ENCODE measurements at places on chromosomes 6 and 20. TPM values are rescaled to one million over a fixed set of nuclear protein-coding genes. Genes with fewer than 3 reads are reported as not detected.

Gene SLC32A1
- not detected for total RNA-seq

Gene KHDC1L
- total RNA-seq: not detected

Gene MUCL3
- total RNA-seq: 0.20 TPM

Gene DEFB125
- not detected for total RNA-seq

Gene FITM2
- total RNA-seq: 9.6 TPM

Gene MAFB
- total RNA-seq: 0.11 TPM
